ENCODE measurements at places on chromosomes 12 and 14. TPM values are rescaled to one million over a fixed set of nuclear protein-coding genes. Genes with fewer than 3 reads are reported as not detected.

The TEX52 gene
- total RNA-seq = not detected

The OR6C2 gene
- not detected for total RNA-seq

The ZCRB1 gene
- total RNA-seq = 52.5 TPM

The HRK gene
- 0.60 TPM for total RNA-seq

The TMPRSS12 gene
- not detected for total RNA-seq

The BDKRB2 gene
- 0.11 TPM for total RNA-seq

The KSR2 gene
- not detected for total RNA-seq

The SALL2 gene
- total RNA-seq = 0.87 TPM

The HOXC11 gene
- not detected for total RNA-seq

The OTOGL gene
- not detected for total RNA-seq

The GLT1D1 gene
- total RNA-seq = 2.2 TPM

The CYP46A1 gene
- 0.50 TPM for total RNA-seq

The C14orf132 gene
- total RNA-seq = 0.57 TPM

The THTPA gene
- total RNA-seq = 20.4 TPM

The CLEC2D gene
- total RNA-seq = 1.9 TPM

The LTBP2 gene
- 33.0 TPM for total RNA-seq

The C12orf50 gene
- not detected for total RNA-seq

The NID2 gene
- total RNA-seq = 12.9 TPM

The FGD4 gene
- 20.8 TPM for total RNA-seq

The CLEC6A gene
- total RNA-seq = not detected

The LRRIQ1 gene
- total RNA-seq = not detected

The PCNX4 gene
- total RNA-seq = 24.4 TPM

The C1S gene
- 81.0 TPM for total RNA-seq

The ACSM4 gene
- not detected for total RNA-seq

The PIANP gene
- not detected for total RNA-seq

The VIPAS39 gene
- total RNA-seq = 13.5 TPM

The ALDH1L2 gene
- total RNA-seq = 1.3 TPM

The FGF6 gene
- 3.9 TPM for total RNA-seq

The PLA2G1B gene
- total RNA-seq = not detected

The LRRC10 gene
- total RNA-seq = not detected

The B3GNT4 gene
- not detected for total RNA-seq

The TAS2R43 gene
- not detected for total RNA-seq

The TMEM63C gene
- total RNA-seq = 0.32 TPM

The SERPINA3 gene
- total RNA-seq = 5.5 TPM

The DENND5B gene
- 23.7 TPM for total RNA-seq

The CCDC196 gene
- total RNA-seq = not detected

The OR6C74 gene
- total RNA-seq = not detected

The TSPAN19 gene
- total RNA-seq = not detected

The SPX gene
- 0.59 TPM for total RNA-seq

The CMAS gene
- total RNA-seq = 33.8 TPM

The PTCSC3 gene
- not detected for total RNA-seq

The KRT3 gene
- not detected for total RNA-seq

The SP1 gene
- 47.6 TPM for total RNA-seq

The HSPB8 gene
- 1,144 TPM for total RNA-seq

All from psoas muscle (tissue), 8 donors.